Stimulated activated CD4-positive, alpha-beta T cell treated with anti-CD3 and anti-CD28 coated beads, Interleukin-1b, Interleukin-23, amount 100 ng/mL, for 1 hour (primary cell): ENCODE measurements at places on chromosomes 1 and 21.

GRCh38 chr21:42648606-42649005, 4.8 kb upstream of the PDE9A start:
- DNase-seq, result no peak

DNA sequence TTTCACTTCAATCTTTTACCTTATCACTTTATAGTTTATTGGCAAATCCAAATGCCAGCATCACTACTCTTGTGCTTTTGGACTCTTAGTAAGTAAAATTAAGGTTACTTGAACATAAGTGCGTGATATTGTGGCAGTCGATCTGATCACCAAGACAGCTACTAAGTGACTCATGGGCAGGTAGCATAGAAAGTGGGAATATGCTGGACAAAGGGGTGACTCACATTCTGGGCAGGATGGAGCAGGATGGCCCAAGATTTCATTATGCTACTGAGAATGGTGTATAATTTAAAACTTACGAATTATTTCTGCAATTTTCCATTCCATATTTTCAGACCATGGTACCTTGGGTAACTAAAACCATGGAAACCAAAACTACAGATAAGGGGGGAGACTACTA, 120.2 kb downstream of the ROR1 start:
- DNase-seq, result no peak

DNA sequence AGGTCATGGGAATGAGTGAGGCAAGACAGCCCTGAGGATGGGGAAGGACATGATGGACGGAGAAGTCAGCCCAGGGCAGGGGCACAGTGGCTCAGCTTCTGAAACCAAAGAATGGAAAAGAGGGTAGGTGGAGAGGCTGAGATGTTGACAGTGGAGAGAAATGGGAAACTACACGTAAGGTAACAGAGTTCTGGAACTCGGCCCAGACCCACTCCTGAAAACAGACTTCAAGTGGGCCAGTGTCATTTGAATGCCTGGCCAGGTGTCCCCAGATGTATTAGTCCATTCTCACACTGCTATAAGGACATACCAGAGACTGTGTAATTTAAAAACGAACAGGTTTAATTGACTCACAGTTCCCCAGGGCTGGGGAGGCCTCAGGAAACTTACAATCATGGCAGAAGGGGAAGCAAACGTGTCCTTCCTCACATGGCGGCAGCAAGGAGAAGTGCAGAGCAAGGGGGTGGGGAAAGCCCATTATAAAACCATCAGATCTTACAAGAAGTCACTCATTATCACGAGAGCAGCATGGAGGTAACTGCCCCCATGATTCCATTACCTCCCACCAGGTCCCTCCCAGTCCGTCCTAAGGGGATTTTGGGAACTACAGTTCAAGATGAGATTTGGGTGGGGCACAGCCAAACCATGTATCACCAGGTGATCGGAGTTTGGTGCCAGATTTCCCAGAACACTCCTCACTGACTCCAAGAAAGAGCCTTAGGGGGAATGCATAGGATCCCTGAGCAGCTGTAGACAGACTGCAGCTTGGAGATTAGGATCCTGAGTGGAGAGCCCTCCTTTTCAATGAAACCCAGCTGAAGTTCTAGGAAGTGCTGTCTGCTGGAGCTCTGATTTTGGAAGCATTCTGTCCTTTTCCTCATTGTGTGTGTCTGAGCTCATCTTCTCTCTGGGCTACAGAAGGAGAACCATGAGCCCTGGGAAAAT, 40.3 kb downstream of the FHAD1 start:
- no peak for DNase-seq

- no peak for DNase-seq
Measured at GRCh38 chr1:67716800-67717199, 31.8 kb downstream of the GADD45A start.

- DNase-seq, result no peak
Measured at GRCh38 chr1:210366767-210367166, 38.1 kb downstream of the HHAT start.

DNA sequence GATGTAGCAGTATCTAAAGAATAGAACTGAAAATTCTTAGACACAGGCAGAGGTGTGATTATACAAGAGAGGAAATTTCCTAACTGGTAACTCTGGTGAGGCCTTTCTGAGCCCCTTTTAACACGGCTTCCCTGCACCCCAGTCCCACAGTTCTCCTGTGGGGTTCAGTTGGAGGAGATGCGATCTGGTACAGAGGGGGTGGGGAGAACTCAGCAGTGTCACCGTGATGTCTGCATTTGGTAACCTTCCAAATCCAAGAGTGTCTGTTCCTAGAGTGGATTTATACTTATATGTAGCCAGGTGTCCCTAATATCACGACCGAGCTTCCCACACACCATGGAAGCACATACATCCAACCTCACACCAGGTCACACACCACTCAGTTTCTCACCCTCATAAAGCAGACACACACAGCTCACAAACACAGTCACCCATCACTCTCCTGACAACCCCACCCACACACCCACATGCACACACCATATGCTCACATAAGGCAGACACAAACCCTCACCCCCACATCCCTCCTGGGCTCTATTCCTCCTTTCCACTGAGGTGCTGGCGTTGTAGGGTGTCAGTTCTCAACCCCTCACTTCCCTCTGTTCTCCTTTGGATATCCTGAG, 48.5 kb downstream of the RHBG start:
- DNase-seq, result no peak

DNA sequence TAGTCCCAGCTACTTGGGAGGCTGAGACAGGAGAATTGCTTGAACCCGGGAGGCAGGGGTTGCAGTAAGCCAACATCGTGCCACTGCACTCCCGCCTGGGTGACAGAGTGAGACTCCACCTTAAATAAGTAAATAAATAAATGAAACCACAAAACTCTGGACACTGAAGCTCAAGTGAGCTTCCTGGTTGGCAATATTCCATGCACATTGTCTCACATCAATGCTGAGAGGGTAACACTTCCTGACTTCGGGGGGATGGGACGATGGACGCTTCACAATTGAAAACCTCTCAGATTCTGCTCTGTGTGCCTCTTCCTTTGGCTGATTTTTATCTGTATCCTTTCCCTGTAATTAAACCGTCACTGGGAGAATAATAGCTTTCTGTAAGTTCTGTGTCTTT, 70.0 kb upstream of the ZNF644 start:
- no peak for DNase-seq

- DNase-seq, result no peak
Measured at GRCh38 chr1:234659538-234659937, 49.6 kb upstream of the IRF2BP2 start.
